Esophagus muscularis mucosa (tissue), 4 donors: ENCODE measurements at places on chromosomes 6 and 20. TPM values are rescaled to one million over a fixed set of nuclear protein-coding genes. Genes with fewer than 3 reads are reported as not detected.

NHLRC1 gene
- total RNA-seq = 0.50 TPM

DNA sequence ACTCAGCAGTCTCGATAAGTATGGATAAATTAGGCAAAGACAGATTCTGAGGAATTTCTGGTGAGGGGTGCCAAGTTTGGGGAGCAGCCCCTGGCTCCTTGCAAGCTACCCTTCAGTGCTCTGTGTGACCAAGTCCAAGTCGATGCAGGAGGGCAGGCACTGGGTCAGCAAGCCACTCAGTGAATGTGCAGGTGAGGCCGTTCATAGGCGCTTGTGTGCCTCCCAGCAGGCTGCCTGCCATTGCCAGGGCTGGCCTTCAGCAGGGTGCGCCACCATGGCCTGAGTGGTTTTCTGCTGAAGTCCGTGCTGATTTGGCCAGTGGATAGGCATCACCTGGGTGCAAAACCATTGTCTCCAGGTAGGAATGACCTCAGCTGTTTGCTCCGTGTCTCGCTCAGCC is 3.3 kb upstream of the GNRH2 start:
- peaks cover 25% of the 10 kb centered on the region for H3K4me1 ChIP-seq
- H3K27ac ChIP-seq = no peak overlapping the region
- no peaks in the 10 kb centered on the region for H3K27me3 ChIP-seq
- no peak for DNase-seq
- no peak overlapping the region for H3K4me3 ChIP-seq

UST gene
- 30.5 TPM for total RNA-seq

BMP2 gene
- 6.8 TPM for total RNA-seq

IL17F gene
- not detected for total RNA-seq
